ENCODE measurements at places on chromosomes 4 and X. TPM values are rescaled to one million over a fixed set of nuclear protein-coding genes. Genes with fewer than 3 reads are reported as not detected.

GRCh38 chr4:3527914-3528876 is 4.0 kb downstream of the LRPAP1 start:
- DNase-seq, result no peak

DNA sequence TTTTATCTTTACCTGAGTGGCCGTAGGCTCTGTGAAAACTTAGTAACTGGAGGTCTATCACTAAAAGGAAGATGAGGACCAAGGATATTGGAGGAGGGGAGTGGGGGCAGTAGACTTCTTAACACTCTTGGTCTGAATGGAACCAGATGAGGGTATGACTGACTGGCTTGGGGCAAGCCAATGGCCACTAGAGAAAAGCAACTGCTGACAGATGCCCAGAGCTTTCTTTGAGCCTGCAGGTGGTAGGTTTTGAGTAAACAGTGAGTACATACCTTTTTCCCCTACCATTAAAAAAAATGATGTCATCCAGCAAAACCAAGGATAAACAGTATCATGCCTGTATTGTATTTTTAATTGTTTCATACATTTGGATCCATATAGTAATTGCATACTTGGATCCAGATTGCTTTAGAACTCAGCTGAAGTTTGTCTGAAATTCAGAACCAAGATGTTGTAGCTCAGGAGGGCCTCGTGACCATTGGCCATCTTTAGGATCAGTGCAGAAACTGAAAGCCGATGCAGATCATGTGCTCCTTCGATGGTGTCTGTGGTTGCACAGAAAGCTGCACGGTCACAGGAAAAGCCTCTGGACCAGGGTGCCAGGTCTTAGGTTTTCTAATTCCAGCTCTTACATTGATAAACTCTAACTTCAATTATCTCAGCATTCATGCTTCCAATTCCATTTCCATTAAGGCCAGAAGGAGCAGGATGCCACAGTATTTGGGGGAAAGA is 131.0 kb downstream of the PDGFRA start:
- DNase-seq, result no peak

GRCh38 chr4:636628-637159 is 11.3 kb downstream of the PDE6B start:
- DNase-seq, result no peak

DNA sequence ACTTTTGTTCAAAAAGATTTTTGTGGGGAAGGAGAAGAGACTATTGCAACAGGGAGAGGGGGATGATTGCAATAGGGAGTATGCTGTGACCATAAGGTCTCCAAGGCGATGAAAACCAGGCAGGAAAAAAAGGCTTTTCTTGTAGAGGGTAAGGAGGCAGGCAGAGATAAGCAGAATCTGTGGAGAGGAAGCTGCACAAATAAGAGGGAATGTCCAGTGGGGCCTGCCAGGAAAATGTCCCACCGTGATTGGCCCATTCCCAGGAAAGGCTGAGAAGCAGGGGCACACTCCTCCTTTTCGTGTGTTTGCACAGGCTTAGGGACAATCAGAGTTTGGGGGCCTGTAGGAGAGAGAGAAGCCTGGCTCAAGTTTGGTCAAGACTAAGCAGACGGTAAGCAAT is 29.1 kb downstream of the SPACA5 start:
- no peak for DNase-seq

GAGE12E gene
- total RNA-seq, result not detected

DNA sequence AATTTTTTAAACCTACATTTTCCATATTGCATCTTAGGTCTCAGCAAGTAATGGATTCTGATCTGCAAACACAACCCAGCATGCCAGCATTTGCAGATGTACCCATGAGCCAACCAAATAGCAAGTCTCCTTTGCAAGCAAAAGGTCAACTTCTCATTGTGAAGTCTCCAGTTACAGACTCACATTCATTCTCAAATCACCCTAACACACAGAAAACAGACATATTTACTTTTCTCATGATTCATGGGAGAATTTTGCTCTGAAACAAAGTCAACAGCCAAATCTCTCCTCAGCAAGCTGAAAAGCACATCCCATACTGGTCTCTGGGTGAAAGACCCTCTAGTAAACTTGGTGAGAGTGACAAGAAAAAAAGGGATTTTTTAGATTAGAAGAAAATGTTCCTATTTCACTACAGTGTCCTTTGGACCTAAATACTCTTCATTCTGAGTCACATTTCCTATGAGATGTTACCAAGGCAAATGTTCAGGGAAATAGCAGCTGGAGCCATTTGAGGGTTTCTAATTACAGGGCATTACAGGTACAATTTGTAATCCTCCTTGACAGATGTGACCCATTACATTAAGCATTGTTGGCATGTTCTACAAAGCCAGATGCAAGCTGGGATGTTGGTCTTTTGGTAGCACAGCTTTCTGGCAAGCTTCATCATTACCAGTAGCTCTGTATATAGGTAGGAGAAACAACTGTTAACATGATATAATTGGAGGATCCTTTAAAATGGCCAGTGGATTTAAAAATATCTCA is 383.3 kb downstream of the SMARCA1 start:
- no peak for DNase-seq

DNA sequence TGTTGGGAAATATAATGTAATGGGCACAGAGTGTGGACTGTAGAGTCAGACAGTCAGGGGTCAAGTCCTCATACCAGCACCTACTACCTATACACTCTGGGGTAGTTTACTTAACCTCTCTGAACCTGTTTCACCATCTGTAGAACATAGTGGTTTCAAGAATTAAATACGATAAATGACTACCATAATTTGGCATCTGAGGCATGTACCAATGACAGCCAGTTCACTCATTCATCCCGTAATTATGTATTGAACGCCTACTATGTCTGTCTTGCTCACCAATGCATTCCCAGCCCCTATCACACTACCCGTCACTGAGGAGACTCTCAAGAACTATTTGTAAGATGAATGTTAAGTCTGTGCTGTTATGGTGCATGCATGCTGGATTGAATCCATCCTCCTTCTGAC is 2.0 kb upstream of the FGB start:
- peak; percentile 35 for DNase-seq

SHROOM2 gene
- total RNA-seq, result 18.3 TPM

DNA sequence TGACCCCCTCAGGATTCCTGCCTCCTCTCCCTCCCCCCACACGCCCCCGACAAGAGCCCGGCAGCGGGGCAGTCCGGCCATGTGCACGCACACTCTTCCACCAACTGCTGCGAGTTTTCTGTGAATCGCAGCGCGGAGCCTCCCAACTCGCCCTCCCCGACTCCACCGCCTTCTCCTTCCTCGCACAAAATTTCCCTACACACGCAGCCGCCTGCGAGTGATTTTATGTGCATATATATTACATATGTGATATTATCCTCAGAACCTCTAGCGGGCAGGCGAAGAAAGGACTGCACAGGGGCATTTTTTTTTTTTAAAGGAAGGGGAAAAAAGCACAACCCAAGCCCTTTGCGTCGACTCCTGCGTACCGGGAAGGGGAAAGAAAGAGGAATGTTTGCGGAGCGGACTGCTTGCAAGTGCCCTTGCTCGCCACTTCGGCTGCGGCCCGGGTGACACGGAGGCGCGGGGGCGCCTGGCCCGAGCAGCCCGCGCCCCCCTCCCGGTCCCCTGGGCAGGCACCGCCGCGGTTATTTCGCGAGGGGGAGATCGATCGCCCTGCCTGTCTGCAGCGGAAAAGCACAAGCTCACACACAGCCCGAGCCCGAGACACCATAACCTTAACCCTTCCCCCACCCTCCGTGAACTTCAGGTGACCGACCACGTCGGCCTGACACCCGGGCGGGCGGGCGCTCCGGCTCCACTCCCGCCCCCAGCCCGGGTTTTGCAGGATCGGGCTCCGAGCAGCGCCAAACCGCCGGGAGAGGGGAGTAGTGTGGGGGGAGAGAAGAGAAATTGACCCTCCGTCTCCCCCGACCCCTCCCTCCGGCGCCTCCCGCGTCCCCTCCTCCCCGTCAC is 2.3 kb downstream of the ZNF827 start:
- DNase-seq, result peak; percentile 80

- no peak for DNase-seq
These were observed 1630.3 kb downstream of the RPA4 start for GRCh38 chrX:98514032-98514431.

GRCh38 chr4:158209825-158210807 is at the start of gene TMEM144:
TMEM144 (plus strand) TSS chr4:158210486; CDS start chr4:158212668, 2,182 bp downstream.
- DNase-seq, result peak; percentile 88

- DNase-seq, result no peak
These were observed 45.3 kb downstream of the MAP7D3 start for GRCh38 chrX:136205882-136206380.

GRCh38 chrX:1450361-1451161 is 2.1 kb downstream of the ASMTL start:
- no peak for DNase-seq

DNA sequence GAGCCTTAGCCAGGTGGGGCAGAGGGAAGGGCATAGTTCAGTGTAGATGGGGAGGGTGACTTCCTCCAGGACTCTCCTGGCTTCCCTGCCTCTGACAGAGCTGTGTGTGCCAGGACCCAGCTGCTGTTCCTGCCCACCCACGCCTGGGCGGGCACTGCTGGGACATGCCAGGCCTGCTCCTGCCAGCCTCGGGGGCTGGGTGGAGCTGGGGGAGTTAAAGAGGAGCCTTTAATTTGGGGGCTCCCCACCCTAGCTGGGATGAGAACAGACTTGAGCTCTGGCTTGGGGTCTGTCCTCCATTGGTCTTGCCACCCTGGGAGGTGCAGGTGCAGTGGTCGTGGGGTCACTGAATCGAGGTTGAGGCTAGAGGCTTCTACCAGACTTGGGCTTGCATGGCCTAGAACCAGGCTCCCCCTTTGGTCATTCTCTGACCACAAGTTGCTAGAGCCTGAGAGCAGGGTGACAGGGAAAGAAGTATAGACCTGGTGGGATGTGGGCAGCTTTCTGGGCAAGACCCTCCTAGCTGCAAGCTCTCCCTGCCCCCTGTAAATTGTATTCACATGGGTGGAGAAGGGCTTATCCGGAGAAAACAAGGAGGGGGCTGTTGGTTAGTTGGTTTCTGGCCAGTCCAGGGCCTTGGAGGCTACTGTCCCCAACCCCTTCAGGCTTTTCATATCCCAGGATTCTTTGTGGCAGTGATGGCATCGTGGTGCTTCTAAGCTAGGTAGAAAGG is 5.7 kb downstream of the EFNB1 start:
- no peak for DNase-seq

GRCh38 chrX:150228431-150228830 is 134.7 kb upstream of the MAMLD1 start:
- DNase-seq, result no peak

ZNF674 gene
- 1.7 TPM for total RNA-seq

DNA sequence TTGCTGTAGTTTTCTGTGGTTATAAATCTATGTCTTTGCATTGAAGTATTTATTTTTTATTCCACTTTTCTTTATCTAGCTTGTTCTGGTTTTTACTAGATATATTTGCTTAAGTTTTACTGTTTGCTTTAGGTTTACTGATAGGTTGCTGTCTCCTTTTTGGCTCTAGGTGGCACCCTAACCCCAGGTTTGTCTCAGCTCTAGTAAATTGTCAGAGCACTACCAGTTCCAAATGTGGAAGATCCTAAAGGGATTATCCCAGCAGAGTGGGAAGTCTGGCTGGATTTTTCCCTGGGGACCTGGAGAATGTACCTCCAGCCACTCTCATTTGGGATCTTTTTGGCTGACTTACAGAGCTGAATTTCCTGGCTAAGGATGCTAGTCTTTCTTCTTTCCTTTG is 106.1 kb downstream of the PBDC1 start:
- peak; percentile 58 for DNase-seq

PDZD4 gene
- 0.47 TPM for total RNA-seq

DNA sequence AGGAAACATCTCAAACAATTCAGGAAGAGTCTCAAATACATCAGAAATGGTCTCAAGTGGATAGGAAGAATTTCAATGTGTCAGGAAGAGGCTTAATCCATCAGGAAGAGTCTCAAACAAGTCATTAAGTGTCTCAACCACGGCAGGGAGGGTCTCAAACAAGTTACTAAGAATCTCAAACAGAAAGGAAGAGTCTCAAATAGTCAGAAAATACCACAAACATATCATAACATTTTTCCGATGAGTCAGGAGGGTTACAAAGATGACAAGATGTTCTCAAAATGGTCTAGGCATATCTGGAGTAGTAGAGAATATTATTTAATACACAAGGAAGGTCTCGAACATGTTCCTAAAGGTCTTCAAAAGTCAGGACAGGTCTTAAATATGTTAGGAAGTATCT is 109.3 kb upstream of the USP9X start:
- no peak for DNase-seq

- DNase-seq, result no peak
These were observed 338.4 kb downstream of the NR3C2 start for GRCh38 chr4:148103597-148104355.

DNA sequence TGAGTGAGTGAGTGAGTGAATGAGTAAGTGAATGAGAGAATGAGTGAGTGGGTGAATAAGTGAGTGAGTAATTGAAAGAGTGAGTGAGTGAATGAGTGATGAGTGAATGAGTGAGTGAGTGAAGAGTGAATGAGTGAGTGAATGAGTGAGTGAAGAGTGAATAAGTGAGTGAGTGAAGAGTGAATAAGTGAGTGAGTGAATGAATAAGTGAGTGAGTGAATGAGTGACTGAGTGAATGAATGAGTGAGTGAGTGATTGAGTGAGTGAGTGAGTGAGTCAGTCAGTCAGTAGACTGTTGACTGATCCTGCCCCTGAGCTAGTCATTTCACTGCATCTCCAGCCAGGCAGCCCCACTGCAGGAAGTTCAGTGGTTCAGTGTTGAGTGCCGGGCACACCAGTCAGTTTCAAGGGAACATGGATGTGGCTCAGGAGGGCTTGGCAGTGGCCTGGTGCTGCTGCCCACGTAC is 228.4 kb upstream of the PSAPL1 start:
- DNase-seq, result no peak

GRCh38 chrX:44542567-44543325 is at the start of gene FUNDC1:
FUNDC1 (minus strand) TSS chrX:44542859; CDS start chrX:44542832, 27 bp downstream.
- peak; percentile 96 for DNase-seq

DNA sequence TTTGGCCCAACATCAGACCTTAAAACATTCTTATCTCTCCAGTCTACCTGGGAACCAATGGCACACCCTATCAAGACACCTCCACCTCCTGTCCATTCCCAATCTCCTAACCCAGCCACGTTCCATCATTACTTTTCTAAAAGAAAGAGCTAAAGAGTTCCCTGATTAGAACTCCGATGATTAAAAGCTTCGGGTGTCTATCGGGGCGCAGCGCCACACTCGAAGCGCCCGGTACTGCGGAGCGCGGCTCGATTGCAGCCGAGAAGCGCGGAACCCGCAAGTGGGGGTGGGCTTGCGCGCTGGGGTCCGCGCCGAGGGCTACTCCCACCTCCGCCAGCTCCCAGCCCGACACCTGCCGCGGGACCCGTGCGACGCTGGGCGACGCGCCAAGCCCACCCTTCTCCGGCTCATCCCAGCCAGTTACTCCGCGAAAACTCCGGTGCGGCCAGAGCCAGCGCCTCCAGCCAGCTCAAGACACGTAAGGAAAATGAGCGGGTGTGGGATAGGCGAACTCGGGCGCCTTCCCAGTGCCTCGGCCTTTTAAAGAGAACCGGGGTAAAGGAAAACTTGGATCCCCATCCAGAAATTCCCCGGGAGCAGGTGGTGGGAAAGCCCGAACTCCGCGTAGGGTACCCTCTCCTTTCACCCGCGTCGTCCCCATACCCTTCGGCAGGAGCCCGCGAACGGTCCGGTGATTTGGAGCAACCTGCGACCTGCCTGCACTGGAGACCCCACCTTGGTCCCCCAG is 593 bp downstream of the NPY1R start:
- peak; percentile 6 for DNase-seq
